ENCODE measurements at places on chromosomes 16 and 17.

DNA sequence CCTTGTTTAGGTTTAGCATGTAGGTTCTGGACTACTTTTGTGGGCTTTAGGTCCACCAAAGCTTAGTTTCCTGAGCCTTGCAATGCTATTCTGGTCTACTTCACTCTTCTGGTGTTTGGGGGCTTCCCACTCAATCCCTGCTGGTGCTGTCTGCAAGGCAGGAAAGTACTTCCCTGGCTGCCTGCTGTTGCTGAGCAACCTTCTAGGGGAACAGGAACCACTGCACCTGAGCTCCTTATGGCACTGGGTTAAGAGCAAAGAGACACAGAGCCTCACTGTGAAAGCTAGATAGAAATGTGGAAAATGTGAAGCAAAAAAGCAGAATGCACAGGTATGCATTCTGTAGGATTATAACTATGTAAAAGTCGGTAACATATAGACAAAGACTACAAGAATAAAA lies 17.0 kb downstream of the MPO start:
- no peak for DNase-seq

DNA sequence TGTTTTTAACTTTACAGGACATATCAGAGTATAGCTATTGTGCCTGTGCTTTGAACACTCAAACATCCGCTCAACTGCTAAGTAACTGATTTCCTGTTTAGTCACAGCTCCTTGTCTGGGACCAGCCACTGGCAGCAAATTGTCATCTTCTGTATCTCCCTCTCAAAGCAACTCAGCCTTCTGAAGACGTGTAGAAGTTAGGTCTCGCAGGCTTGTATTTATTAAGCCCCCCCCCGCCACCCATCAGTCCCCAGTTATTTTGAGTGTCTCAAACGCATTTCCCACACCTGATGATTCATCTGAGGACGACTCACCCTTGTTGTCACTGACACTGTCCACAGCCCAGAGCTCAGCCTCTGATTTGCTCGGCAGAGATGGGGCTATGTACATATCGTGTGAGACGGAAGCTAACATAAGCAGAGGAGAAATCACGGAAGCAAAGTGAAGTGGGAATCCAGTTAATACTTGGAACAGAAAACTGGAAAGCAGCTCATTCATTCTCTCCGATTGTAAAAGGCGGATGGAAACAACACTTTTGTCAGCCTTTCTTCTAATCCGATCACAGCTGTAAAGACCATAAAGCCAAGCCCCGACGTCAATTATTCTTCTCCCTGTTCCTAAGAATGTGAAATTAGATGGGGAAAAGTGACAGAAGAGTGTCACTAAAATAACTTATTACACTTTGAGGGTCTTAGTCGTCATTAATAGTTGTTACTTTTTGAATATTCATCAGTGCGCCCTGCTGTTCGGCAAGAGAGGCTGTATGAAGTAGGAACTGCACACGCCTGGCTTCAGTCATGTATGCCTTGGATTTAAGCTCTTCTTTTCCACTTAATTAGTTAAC lies 64.2 kb downstream of the PITPNC1 start:
- DNase-seq, result peak; percentile 86

DNA sequence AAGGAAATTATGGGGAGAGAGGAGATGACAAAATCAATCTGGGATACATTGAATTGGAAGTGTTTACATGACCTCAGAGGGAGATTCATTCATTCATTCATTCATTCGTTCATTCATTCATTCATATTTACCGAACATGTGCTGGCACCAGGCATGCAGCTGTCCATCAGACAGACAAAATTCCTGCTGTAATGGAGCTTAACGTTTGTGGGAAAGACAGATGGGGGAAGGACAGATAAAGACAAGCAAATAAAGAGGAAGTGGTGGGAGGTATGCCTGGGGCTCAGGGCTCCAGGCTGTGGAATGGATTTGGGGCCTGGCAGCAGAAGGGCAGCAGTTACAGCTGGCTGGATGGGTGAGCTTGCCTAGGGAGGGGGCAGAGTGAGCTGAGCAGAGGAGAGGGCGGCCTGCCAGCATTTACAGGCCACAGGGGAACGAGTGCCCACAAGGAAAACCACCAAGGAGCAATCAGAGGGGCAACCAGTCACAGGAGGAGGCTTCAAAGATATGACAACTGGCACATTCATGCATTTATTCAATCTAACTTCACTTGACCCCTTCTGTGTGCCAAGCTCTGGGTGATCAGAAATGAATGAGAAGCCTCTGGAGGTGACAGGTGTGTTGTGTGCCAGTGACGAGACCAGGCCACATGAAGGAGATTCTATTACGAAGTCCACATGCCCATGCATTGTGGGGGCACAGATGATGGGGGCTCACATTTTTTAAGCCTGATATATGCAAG lies 48.5 kb downstream of the ARHGAP27 start:
- peak; percentile 46 for DNase-seq

- peak; percentile 69 for DNase-seq
Observed at GRCh38 chr16:16073891-16074881, 124.8 kb downstream of the ABCC1 start.

- no peak for DNase-seq
Observed at GRCh38 chr17:16889088-16889465, 82.8 kb downstream of the TNFRSF13B start.

GRCh38 chr17:48351911-48352332 lies 78.1 kb downstream of the SKAP1 start:
- peak; percentile 72 for DNase-seq

DNA sequence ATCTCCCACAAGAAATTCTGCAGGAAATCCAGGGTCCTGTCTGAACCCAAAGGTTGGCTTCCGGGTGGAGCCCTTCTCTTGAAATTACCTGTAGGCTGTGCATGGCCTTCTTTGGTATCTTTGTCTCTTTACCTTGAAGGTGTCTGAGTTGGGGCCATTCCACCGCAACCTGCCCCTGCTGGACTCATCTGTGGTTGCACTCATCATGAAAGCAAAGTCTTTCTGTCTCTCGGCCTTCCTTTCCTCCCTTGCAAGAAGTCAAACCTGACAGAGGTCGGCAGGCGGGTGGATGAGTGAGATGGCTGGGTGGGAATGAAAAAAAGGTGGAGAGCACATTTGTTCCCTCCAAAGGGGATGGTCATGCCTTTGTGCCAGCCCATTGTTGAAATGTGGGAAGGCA lies 25.1 kb downstream of the SALL1 start:
- no peak for DNase-seq

DNA sequence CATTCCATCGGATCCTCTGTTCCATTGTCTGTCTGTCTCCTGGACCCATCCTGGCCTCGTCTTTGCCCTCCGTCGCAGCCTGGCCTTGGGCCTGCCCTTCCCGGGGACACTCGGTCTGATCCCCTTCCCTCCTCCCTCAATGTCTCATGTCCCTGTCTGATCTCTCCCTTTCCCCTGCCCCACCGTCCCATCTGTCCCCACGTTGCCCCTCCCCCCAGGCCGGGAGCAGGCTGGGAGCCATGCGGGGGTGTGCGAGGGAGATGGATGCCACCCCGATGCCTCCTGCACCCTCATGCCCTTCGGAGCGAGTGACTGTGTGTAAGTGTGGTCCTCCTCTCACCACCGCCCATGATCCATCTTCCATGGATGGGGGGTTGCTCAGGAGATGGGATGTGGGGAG lies 5.3 kb upstream of the ATP2A1 start:
- DNase-seq, result no peak

DNA sequence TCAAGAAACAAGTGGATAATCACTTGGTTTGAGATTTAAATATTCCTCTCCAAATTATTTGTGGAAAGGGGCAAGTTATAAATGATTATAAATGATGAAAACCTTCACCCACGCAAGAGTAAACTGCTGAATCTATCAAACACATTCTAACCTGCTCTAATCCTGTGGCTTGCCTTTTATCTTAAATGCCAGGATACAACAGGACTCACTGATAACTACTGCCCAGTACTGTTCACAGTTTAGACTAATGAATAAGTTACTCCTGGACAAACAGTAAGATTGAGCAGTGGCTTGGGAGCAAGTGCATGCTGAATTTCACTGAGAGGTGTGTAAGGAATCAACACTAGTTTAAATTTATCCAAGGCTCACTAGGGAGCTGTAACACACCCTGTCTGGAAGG lies 31.1 kb downstream of the IGF2BP1 start:
- DNase-seq, result no peak

DNA sequence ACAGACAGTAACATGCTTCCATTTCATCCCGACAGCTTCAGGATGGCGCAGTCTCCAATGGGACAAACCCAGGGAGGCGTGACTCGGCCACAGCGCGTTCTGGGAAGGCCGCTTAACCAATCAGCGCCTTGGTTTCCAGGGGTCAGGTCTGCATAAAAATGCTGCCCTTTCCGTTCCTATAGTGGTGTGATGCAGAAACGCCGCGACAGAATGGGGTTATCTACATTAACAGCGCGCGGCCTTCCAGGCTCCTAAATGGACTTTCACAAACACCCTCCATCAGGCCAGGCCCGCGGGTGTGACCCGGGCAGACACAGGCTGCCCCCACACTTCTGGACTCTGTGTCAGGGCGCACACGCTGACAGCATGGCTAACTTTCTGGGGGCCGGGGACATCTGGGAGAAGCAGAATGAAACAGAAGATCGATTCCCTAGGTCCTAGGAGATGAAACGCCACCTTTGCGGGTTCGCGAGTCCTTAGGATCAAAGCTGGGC lies 792 bp downstream of the TMEM231 start:
- peak; percentile 93 for DNase-seq

DNA sequence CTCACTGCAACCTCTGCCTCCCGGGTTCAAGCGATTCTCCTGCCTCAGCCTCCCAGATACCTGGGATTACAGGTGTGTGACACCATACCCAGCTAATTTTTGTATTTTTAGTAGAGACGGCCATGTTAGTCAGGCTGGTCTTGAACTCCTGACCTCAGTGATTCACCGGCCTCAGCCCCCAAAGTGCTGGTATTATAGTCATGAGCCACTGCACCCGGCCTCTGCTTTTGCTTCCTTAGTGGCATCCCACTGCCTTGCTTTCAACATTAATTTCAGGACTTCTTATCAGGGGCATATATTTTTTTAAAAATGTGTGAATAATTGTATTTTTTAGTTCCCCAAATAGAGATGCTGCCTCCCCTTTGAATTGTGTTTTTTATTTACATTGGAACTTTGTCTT lies 98.8 kb downstream of the SYCE1L start:
- peak; percentile 75 for DNase-seq

DNA sequence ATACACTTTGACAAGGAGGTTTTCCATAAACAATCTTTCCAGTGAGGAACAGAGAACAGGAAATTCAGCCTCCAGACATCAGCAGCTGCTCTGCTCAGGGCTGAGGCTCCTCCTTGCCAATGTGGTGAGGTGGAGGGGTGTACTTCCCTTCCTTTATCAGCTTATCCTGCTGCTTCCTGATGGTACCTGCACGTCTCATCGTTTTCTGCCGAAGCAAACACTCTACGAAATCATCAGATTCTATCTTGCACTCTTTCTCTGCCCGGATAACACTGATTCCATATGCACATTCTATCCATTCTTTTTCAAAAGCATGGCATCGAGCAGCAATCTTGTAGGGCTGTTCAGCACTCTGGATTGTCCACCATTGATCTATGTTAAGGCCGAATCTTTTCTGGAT lies 15.4 kb upstream of the SEZ6 start:
- no peak for DNase-seq

GRCh38 chr17:7380321-7380720 lies 568 bp upstream of the TNK1 start:
- no peak for DNase-seq

- peak; percentile 46 for DNase-seq
Observed at GRCh38 chr17:80168371-80168770, 1.5 kb upstream of the CARD14 start.

DNA sequence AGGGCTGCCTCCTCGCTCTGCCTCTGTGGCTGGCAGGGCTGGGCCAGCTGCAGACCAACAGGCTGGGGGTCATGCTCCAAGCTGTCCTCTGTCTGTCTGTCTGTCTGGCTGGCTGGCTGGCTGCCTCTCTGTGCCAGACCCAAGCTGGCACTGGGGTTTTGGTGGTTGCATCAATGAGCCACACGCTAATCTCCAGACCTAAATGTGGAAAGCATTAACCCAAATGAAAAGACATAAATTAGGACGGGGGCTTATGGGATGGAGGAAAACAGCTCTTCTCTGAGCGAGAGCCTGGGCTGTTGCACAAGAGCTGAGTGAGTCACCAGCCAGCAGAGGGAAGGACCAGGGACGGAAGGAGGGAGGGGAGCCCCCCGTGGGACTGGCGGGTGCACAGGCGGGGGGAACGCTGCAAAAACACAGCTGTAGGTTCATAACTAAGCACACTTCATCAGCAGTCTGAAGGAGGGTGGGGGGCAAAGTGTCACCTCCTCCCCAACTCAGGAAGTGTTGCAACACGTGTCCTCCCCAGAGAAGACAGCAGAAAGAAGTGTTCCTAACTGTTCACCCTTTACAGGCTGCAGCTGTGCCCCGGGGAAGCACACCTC lies 83.4 kb downstream of the GAS7 start:
- peak; percentile 91 for DNase-seq

GRCh38 chr16:66353055-66353454 lies 13.4 kb upstream of the CDH5 start:
- DNase-seq, result no peak

DNA sequence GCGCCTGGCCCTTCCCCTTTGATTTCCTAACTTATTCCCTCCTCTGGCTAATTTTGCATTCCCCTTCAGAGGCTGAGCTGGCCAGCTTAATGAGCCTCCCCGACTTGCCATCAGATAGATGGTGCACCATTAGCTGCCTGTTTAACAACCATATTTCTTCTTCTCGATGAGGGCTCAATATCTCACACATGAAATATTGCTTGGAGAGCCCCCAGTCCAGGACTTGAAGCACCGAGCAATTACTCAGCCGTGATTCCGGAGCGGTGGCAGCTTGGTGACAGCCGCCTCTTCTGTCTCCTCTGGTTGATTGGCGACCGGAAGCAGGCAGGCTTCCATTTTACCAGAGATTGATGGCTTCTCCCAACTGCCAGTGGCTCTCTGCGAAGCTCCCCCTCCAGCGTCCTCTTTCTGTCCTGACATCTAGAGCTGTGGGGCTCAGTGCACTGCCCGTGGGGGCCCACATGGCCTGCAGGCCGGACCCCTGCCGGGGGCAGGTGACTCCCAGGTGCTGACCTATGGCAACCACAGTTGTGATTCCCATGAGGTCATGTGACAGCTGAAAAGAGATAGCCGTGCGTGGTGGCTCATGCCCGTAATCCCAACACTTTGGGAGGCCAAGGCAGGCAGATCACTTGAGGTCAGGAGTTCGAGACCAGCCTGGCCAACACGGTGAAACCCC lies 133.7 kb upstream of the SEC14L1 start:
- no peak for DNase-seq

GRCh38 chr16:86443508-86444147 lies 66.7 kb upstream of the FOXF1 start:
- no peak for DNase-seq

- DNase-seq, result peak; percentile 48
Observed at GRCh38 chr17:21283482-21284318, 811 bp upstream of the MAP2K3 start.

Data from cardiac fibroblast (primary cell).